ENCODE measurements at places on chromosomes 7 and 10.

GRCh38 chr7:1733206-1733907, 63.3 kb downstream of the ELFN1 start:
- DNase-seq: no peak

- no peak for DNase-seq
These were observed 328.6 kb downstream of the SUGCT start for GRCh38 chr7:40463446-40463845.

DNA sequence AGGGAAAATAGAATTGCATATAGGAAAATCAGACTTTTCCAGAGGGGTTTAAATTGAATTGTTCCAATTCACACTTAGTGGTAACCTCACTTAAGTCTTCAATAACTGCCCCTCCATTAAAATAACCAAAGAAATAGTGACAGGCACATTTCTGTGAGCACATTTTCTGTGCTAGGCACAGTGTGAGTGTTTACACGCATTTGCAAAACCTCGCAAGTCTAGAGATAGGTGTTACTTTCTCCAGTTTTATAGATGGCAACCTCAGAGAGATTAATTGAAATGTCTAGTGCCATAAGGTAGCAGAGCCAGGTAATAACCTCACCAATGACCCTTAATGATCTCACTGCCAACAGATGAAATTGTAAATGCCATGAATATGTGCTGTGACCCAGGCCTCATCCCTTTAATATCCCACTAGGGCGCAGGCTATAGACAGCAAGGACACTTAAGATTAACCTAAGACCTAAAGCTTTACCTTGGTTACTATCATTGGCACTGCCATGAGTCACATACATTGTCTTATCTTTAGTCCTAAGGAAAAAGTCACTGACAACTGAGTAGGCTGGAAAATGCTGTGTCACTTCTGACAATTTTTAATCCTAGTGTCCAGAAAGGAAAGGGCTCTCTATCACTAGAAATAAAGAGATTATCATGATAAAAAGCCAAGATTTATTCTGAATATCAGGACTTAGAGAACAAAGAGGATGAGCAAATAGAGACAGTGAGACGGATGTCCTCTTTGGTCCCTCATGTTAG, 187.8 kb downstream of the PPP1R17 start:
- DNase-seq: no peak

- DNase-seq: no peak
These were observed 39.7 kb upstream of the CELF2 start for GRCh38 chr10:10977978-10978377.

GRCh38 chr7:25926891-25927625, 224.9 kb upstream of the NFE2L3 start:
- no peak for DNase-seq

- DNase-seq: no peak
These were observed 16.7 kb upstream of the CADPS2 start for GRCh38 chr7:122902751-122903495.

DNA sequence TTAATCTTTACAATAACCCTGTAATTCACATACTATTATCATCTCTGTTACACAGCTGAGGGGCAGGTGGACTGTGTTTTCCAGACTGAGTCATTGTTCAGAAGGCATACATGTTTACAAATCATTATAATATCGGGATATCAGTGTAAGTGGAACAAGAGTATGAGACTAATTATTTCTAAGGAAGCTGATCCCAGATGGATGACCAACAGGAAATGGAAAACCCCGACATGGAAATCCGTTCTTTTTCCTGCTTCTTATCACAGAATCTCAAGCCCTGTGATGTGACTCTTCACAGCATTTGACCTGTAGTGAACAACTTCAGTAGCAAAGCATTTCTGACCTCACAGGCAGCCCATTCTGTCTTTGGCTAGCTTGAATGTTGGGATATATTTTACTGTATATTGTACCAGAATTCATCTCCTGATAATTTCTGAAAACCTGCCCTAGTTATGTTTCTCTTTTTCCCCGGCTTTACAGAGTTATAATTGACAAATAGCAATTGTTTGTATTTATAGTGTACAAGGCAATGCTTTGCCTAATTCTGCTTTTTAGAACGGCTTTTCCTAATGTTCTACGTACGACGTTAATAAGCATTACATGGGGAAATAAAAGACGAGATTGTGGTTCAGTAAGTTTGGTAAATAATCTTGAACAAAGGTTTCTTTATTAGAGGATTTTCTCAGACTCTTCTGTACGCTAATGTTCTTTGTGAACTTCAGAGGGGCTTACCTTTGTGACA, 78.6 kb upstream of the SYPL1 start:
- DNase-seq: no peak

DNA sequence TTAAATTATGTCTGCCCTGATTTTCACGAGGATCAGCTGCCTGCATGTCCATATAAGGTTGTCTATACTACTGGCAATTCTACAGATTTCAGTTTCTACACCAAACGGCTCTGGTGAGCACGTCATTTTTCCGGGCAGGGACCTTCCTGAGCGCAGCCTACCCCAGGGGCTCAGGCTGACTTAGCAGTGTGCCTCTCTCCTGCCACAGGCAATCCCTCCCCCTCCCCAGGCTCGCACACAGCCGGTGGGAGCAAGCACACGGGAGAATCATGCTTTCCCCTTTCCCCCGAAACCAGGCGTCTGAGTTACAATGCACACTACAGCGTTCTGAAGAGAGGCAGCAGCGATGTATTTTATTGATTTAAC, 1.7 kb downstream of the KLF6 start:
- no peak for DNase-seq

DNA sequence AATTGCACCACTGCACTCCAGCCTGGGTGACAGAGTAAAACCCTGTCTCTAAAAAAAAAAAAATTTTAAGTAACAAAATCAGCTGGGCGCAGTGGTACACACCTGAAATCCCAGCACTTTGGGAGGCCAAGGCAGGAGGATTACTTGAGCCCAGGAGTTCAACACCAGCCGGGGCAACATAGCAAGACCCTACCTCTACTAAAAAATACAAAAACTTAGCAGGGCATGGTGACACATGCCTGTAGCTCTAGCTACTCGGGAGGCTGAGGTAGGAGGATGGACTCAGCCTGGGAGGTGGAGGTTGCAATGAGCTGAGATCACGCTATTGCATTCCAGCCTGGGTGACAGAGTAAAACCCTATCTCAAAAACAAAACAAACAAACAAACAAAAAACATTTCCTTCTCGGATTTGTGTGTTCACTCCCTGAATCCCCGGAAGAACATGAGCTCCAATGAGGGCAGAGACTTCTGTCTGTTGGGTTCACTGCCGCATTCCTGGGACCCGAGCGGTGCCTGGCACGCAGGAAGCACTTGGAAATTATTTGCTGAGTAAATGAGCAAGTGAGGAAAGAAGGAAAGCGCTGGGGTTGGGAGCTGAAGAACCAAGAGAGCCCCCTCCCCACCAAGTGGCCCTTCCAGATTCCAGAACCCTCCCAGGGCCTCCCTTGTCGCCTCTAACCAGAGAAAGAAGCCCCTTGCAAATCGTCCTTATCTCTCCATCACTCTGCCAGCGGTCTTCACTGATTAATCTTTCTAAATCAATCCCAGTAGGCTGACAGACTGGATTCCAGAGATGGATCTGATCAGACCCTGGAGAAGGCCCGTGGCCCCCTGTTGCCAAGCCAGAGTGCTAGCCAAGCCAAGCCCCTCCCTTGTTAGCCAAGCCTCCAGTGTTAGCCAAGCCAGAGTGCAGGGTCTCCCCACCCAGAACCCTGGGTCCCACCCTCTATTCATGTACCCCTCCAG, 6.2 kb downstream of the TNRC18 start:
- DNase-seq: no peak

DNA sequence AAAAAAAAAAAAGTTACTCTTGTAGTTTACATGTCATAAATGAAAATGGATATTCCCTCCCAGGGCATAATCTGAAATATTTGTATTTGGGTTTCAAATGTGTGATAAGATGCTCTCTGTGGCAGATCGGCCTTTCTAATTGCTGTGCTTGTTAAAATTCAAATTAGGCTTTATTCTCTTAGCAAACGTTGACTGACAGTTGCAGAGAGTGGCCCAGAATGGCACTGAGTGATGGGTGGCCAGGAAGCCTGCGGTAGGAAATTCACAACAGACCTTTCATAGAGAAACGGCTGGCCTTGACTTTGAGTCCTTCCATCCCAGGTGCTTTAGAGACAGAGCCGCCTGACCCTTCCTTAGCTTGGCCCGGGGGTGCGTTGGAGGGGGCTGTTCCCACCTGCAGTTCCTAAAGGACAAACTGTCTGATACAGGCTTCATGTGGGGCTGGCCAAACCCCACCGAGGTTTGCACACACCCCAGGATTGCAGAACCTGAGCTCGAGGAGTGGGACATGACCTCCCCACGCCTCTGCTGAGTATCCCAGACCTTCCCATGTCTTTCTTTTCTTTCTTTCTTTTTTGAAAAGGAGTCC, 152.7 kb downstream of the CUX1 start:
- DNase-seq: no peak

DNA sequence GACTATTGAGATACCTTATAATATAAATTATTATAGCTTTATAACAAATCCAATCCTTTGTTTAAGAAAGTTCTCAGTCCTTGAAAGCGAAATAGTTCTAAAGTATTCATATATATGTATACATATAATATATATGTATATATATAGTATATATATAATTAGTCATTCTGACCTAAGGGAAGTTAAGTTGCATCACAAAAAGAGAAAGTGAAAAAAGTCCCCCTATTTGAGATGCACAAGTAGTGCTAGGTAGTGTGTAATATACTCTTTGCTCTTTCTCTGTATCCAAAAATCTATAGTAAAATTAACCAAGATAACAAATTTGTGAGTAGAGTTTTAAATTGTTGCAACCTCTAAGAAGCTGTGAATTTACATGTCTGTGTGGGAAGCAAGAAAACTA, 13.3 kb upstream of the IFIT1B start:
- no peak for DNase-seq

DNA sequence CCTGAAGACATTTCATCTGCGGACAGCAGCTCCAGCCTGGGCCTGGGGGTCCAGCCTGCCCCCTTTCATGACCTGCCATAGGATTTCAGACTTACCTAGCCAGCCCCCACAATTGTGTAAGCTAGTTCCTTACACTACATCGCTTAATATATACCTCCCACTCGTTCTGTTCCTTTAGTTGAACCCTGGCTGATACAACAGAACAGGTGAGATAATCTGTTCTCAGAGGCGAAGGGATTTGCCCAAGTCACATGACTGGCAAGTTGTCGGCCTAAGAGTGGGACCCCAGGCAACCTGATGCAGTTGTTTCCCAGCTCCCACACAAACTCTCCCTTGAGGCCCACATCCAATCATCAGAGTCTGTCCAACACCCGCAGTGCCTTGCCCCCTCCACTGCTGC, 168.2 kb downstream of the SH3PXD2A start:
- no peak for DNase-seq

GRCh38 chr10:106777841-106778240, 386.7 kb downstream of the SORCS1 start:
- DNase-seq: no peak

- no peak for DNase-seq
These were observed 148.7 kb downstream of the ZMYND11 start for GRCh38 chr10:283916-284356.

GRCh38 chr7:37598824-37599223, 84.7 kb upstream of the GPR141 start:
- DNase-seq: no peak

DNA sequence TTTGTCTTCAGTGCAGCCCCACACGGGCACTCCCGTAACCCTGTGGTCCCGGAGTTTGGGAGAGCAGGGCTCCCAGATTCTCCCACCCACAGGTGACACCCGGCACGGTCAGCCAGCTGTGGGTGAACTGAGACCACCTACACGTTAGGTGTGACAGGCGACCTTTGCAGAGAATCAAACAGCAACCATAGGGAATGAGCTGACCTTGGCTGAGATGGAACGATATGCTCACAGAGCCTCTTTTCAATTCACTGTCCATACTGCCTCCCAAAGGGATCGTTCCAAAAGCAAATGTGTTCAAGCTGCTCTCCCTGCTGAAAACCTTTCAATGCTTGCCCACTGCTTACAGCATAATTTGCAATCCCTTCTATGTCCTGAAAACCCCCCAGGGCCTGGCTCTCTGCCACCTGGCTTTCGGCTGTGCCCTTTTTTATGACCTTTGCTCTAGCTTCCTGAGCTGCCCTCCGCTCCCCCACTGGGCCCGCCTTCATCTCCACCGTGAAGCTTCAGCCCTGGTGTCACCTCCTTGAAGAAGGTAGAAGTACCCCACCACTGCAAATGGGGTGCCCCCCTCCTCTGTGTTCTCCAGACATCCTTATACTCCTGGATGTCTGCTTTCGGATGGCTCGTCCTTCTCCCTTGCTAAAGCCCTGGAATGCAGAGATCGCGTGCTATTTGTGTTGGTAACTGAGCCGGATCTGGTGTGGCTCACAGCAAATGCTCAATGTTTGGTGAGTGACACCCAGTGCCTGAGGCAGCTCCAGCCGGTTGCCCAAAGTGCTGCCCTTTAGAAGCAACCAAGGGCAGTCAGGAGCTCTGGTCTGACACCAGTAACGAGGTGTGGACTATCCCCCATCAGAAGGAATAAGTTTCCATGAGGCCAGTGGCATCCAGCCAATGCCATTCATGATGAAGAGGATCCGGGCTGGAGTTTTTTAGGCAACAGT, 90.4 kb downstream of the KIAA1549 start:
- no peak for DNase-seq

DNA sequence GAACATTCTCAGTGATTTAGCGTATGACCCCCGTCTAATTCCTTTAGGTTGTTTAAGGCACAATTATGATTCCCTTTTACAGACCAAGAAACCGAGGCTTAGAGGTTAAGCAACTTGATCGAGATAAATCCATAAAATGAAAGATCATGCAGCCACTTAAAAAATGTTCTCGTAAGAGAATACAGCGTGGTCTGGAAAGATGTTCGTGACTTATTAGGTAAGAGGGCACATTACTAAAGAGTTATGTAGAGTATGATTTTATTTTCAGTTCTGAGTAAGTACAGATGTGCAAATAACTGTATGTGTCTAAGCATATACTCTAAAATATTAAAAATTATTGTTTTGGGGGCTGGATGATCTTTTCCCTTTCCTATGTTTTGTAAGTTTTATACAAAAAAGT, 575.1 kb downstream of the PARD3 start:
- DNase-seq: no peak

DNA sequence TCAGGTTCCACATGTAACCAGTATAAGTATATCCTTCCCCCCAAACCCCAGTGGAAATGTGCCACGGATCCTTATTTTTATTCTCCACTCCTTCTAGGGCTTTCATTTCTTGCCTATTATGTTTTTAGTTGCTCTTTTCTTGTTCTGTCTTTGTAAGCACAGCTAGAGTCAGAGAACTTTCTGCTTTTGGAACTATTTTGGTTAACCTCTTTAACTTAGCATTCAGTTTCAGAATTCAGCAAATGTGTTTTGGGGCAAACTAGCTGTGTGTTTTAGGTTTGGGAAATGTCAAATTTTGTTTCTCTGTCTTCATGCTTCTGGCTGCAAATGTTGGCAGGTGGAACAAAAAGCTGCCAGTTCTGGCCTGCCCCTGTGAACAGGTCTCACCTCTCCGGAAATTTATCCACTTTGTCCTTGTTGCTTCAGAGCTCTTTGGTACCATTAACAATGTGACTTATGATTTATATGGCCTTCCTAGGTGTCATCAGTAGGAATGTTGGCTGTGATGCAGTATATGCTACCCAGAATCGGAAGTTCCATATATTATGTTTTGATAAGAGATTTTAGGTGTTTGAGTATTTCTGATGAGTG, 156.1 kb downstream of the ADK start:
- no peak for DNase-seq

GRCh38 chr10:3173171-3173878, 743 bp upstream of the PITRM1 start:
- DNase-seq: no peak
